ENCODE measurements at places on chromosomes 16 and 17.

- no peak for DNase-seq
Measured at GRCh38 chr17:27531469-27531961, 75.3 kb downstream of the KSR1 start.

GRCh38 chr17:74677558-74678466 is 34.9 kb downstream of the CD300LF start:
- DNase-seq = no peak

DNA sequence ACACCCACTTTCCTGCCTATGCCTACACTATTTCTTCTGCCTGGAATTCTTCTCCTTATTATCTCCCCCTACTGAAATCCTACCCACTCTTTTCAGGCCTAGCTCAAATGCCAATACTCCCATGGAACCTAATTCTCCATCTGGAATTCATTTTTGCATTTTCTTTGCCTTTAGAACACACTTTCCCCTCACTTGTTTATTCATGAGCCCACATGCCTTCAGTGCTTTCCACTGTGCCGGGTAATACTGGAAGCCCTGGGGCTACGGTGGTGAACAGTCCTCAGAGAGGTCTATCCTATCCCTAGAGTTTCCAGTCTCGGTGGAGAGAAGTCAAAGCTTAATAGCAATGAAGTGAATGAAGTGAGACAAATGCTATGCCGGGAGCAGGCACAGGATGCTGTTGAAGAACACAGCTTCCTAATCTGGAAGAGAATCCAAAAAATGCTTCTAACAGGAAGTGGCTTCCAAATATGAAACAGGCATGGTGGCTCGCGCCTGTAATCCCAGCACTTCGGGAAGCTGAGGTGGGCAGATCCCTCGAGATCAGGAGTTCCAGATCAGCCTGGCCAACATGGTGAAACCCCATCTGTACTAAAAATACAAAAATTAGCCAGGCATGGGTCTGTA is 322.4 kb downstream of the GRIN2A start:
- no peak for DNase-seq

DNA sequence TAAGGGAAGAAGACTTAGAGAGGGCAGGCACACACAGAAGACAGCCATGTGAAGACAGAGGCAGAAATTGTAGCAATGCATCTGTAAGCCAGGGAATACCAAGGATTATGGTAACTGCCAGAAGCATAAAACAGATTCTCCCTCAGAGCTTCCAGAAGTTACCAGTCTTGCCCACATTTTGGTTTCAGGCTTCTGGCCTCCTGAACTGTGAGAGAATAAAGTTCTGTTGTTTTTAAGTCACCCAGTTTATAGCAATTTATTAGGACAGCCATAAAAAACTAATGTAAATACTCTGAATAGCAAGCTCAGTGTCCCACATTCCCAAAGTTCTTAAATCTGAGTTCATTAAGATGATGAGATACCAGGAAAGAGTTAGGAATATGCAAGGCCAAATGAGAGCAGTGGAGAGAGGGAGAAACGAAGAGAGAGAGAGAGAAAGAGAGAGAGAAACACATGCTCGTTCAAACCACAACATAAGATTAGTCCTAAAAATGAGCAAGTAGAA is 123.4 kb downstream of the HS3ST3A1 start:
- DNase-seq = no peak

DNA sequence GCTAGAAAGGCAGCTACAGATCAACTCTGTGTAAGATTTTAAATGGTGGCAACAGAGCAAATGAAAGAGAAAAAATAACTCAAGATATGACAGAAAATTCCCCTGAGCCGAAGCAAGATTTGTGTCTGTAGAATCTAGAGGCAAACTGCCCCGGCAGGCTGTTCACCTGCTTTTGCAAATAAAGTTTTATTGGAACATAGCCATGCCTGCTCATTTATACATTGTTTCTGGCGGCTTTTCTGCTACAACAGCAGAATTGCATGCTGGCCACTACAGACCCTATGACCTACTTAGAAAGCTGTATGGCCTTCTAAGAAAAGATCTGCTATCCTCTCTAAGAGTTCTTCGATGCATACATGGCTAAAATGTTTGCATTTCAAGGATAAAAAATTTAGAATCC is 119.5 kb downstream of the SALL1 start:
- no peak for DNase-seq

GRCh38 chr16:82497139-82497538 is 129.6 kb upstream of the CDH13 start:
- no peak for DNase-seq

GRCh38 chr17:15250135-15250860 is 14.8 kb downstream of the PMP22 start:
- no peak for DNase-seq

DNA sequence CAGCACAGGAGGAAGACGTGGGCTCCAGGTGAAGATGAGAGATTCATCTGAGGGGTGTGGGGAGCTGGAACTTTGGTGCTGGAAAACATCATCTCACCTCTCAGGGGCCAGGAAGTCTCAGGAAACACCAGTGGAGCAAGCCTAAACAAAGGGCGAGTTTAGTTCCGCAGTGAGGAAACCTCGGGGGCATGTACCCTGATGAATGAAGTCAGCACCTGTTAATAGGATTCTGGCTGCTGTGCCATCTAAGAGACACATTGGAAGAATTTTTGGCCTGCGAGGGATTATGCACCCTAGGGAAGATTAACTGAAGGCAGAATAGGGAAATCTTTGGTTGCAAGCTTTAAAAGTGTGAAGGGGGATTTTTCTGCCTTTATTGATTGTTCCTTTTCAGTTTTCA is 94.7 kb upstream of the CACNG5 start:
- no peak for DNase-seq
